Right lung (tissue), 10 donors: ENCODE measurements at places on chromosomes 11 and 22. TPM values are rescaled to one million over a fixed set of nuclear protein-coding genes. Genes with fewer than 3 reads are reported as not detected.

- no peak for DNase-seq
These were observed 21.4 kb upstream of the PACSIN2 start for GRCh38 chr22:43036282-43036829.

GRCh38 chr11:60927600-60927999 lies 3.3 kb downstream of the TMEM132A start:
- DNase-seq: no peak

Gene CCDC116
- 0.90 TPM for polyA plus RNA-seq

Gene AQP11
- 2.2 TPM for polyA plus RNA-seq

DNA sequence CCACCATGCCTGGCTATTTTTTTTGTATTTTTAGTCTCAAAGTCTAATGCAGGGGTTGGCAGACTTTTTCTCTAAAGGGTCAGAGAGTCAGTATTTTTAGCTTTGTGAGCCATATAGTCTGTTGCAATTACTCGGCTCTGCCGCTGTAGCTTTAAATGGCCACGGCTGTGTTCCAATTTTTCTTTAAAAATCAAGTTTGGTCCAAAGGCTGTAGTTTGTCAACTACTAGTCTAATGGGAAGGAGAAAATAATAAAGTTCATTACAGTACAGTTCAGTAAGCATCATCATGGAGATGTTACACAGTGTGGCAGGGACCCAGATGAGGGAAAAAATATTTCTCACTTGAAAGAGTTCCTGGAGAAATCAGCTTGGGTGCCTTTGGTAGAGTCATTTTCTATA lies 107.6 kb downstream of the CSNK2A3 start:
- DNase-seq: peak; percentile 60

Gene AIP
- 58.8 TPM for polyA plus RNA-seq

DNA sequence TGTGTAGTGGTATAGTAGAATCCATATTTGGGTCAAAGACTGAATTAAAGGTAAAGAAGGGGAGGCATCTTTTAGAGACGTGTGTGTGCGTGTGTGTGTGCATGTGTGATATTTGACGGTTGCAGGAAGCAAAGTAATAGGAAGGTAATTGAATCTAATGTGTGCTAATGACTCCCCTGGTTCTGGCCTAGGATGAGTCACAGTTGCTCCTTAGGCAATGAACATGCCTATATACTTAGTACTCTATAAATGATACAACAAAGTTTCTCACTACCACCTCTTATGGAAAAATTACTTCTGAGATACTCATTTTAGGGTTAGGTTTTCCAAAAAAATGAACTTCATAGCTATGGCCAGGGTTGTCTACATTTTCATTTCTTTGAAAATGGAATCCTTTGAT lies 409.6 kb downstream of the GUCY1A2 start:
- no peak for DNase-seq

DNA sequence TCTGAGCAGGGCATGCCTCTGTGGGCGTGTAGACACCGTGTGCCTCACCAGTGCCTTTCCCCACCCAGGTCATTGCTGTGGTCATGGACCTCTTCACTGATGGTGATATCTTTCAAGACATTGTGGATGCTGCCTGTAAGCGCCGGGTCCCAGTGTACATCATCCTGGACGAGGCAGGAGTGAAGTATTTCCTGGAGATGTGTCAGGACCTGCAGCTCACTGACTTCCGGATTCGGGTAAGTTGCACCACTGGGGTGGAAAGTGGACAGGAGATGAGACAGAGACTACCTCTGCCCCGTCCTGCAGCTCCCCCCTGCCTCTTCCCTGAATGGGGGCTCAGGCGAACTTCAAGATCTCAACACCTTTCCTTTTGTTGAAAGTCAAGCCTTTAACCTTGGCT lies 24.3 kb downstream of the FAM83F start:
- no peak for DNase-seq

DNA sequence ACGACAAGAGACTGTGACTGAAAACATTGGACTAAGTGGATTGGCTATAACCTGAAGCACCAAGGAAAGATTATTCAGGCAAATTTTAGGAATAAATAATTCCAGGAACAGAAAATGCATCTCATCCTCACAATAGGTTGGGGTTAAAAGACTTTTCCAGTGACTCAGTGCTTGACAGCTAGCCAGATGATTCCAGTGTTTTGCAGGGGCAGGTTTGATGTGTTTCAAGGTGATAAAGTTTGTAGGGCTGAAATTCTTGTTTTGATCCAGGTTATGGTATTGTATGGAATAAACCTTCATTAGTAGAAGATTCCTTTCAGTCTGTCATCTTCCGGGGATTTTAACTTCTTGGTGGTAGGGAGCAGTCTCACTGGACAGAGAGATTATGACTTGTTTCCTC lies 2.3 kb downstream of the EXT2 start:
- no peak for DNase-seq

DNA sequence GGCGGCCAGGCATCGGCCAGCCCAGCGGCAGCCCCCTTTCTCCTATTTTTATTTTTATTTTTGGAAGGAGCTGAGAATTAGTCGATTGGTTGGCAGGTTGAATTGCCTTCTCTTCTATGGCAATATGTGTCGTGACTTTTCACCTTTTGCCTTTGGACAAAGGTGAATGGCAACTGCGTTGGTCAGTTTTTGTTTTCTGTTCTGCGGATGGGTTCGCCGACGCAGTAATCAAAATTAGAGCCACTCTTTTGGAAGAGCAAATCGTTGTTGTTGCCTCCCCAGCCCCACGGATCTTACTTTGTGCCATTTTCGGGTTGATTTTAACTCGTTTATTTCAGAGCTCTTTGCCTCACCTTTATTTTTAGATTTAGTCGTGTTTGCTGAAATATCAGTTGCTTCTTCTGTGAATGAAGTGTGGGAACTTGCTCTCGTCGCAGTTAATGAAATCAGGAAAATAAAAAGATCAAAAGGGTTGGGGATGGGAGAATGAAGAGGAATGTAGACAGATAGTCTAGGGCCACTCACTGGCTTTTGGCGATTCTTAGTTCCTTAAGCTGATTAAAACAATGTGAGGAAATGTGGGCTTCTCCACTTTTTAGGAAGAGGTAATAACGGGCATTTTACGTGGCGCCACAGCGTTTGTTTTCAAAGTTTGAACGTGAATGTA lies 1.6 kb downstream of the CECR2 start:
- no peak for DNase-seq

GRCh38 chr11:112464949-112465348 lies 204.3 kb upstream of the PLET1 start:
- DNase-seq: no peak

DNA sequence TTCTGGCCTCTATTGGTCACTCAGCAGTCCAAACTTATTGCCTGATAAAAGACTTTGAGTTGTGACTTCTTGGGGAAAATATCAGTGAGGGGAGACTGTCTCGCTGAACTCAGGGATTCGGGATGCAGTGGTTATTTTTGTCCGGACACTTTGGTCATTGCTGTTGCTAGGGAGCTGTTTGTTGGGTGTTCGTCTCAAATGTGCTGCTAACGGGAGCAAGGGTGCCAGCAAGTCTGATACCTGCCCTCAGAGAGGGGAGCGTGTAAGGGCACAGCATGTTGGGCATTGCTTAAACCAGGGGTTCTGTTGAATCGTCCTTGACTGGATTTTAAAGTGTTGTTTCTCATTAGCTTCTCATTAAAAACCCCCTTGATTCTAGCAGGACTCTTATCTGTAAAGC lies 49.2 kb upstream of the SLC25A18 start:
- DNase-seq: no peak

DNA sequence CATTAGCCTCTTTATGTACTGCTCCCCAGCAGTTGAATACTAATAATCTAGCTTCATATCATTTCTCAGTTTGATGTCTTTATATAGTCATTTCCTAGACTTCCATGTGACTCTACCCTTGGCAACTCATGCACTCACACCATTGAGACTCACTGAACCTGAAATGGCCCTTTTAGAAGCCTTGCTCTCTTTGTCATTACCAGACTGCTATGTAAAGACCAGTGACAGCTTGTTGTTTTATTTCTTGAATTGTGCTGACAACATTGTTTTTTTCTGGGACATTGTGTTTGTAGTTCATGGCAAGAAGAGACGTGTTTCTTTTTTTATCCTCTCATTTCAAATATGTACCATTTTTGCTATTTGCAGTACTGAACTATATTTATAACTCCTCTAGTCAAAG lies 256.5 kb downstream of the CNTN5 start:
- DNase-seq: no peak

GRCh38 chr22:49571326-49571725 lies 256.3 kb downstream of the BRD1 start:
- DNase-seq: no peak

Gene FOLH1
- 12.4 TPM for polyA plus RNA-seq

Gene BCO2
- 8.4 TPM for polyA plus RNA-seq

DNA sequence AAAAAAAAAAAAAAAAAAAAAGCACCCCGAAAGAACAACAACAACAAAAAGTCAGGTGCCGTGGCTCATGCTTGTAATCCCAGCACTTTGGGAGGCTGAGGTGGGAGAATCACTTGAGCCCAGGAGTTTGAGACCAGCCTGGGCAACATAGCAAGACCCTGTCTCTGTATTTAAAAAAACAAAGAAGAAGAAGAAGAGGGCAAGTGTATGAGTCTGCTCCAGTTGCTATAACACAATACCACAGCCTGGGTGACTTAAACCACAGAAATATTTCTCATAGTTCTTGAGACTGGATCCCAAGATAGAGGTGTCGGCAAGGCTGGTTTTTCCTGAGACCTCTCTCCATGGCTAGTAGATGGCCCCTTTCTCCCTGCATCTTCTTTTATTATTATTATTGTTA lies 12.4 kb downstream of the CRYBA4 start:
- no peak for DNase-seq

GRCh38 chr11:79481795-79482194 lies 41.0 kb upstream of the TENM4 start:
- no peak for DNase-seq

Gene VSIG10L2
- polyA plus RNA-seq: not detected

Gene HRAS
- polyA plus RNA-seq: 38.2 TPM
